Pancreas (tissue), 10 donors: ENCODE measurements at places on chromosomes 6 and 20. TPM values are rescaled to one million over a fixed set of nuclear protein-coding genes. Genes with fewer than 3 reads are reported as not detected.

NOX3 gene
- not detected for total RNA-seq

MUC21 gene
- total RNA-seq: not detected

- H3K27me3 ChIP-seq: no peaks in the 10 kb centered on the region
- no peak overlapping the region for H3K4me3 ChIP-seq
- no peaks in the 10 kb centered on the region for H3K36me3 ChIP-seq
- H3K27ac ChIP-seq: no peak overlapping the region
- H3K4me1 ChIP-seq: no peaks in the 10 kb centered on the region
- DNase-seq: no peak
Observed at GRCh38 chr6:5050009-5050408, 35.1 kb upstream of the PPP1R3G start.

GRCh38 chr6:165960695-165961094, 207.0 kb downstream of the TBXT start:
- DNase-seq: no peak
- H3K4me3 ChIP-seq: no peak overlapping the region
- H3K4me1 ChIP-seq: no peaks in the 10 kb centered on the region
- H3K36me3 ChIP-seq: no peaks in the 10 kb centered on the region

DNA sequence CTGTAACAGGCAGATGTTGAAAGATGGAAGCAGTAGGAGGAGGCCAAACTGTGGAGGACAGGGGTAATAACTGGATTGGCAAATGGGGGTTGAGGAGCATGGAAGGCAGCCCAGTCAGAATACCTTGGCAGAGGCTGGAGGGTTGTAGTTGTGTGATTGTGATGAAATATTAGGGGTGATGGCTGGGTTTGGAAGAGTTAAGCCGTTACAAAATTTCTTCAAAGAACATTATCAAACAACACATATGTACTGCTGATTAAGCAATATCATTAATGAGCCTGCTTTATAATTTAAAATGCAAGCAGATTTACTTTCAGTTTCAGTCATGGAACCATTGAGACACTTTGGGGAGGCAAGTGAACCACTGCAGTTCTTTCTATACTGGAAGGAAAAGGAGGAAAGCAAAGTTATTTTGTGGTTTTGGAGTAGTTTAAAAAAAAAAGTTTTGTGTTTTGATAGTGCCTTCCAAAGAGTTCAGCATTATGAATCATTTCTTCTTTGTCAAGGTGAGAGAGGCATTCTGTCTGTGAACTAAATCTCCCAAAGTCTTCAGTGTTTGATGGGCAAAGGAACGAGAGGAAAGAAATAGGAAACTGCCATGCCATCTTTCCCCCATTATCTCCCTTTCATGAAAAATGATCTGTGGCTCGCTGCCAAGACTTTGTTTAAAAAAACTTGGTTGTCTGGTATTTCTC, 20.7 kb downstream of the FOXO3 start:
- H3K27me3 ChIP-seq: no peaks in the 10 kb centered on the region
- H3K4me3 ChIP-seq: no peak overlapping the region
- no peak for DNase-seq
- no peak overlapping the region for H3K27ac ChIP-seq
- H3K4me1 ChIP-seq: peaks cover 56% of the 10 kb centered on the region
- H3K36me3 ChIP-seq: no peaks in the 10 kb centered on the region

DNA sequence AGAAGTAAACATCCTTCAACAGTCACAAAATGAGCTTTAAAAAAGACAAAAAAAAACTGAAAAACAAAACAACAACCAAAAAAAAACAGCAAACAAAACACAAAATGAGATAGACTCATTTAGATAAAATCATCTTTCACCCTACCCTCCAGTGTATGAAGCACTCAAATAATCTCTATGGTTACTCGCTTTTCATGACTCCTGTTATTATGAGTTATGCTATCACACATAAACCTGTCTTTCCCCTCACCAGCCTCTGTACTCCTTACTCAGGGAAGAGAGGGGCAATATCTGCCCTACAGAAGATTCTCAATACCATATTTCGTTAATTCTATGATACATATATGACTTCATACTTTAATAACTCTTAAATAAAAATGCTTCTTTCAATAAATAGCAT, 158.2 kb downstream of the TPBG start:
- H3K4me1 ChIP-seq: no peaks in the 10 kb centered on the region
- H3K27ac ChIP-seq: no peak overlapping the region
- DNase-seq: no peak
- H3K36me3 ChIP-seq: no peaks in the 10 kb centered on the region
- no peaks in the 10 kb centered on the region for H3K27me3 ChIP-seq

DNA sequence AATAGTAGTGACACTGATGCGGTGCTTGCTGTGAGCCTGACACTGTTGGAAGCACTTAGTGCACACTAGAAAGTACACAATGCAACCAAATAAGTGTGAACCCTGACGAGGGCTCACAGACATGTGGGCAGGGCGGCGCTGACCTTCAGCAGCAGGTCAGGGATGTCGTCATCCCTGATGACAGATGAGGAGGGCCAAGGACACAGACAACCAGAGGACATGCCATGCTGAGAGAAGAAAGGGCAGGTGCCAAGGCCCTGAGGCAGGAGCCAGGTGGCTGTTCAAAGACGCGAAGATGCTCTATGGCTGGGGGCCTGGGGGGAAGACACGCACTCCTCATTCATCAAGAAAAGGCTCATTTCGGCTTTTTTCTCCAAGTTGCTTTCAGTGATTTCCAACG, 176.4 kb upstream of the CST7 start:
- H3K4me1 ChIP-seq: no peaks in the 10 kb centered on the region
- H3K36me3 ChIP-seq: no peaks in the 10 kb centered on the region
- no peak overlapping the region for H3K4me3 ChIP-seq
- peak; percentile 2 for DNase-seq

DNA sequence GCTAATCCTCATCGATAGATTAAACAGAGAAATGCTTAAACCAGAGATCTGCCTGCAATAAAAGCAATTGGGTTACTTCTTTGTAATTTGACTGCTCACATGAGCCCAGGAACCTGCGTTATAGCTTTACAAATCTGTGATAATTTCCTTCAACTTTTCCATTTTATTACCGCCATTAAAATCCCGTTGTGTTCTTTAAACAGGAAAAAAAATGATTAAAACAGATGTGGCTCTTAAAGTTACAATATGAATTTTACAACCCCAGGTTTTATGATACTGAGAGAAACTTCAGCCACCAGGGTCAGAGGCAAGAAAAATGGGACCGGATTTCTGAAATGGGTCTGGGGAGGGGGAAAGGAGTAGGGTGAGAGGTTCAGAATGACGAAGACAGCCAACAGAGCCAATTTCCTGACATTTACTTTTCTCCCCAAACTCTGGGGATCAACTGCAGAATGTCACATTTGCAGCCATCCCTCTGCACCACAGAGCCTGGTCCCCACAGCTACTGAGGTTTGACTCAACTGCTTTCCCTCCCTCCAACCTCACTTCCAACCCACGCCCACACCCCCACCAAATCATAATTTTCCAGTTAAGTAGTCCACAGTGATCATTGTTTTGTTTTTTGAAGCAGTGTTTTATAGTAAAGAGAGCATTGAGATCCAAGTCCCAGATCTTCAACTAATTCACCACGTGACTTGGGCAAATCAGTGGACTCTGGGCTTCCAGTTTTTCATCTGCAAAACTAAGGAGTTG, 77.6 kb upstream of the EYA2 start:
- H3K27ac ChIP-seq: no peak overlapping the region
- no peak overlapping the region for H3K4me3 ChIP-seq
- no peaks in the 10 kb centered on the region for H3K36me3 ChIP-seq
- H3K27me3 ChIP-seq: peaks cover 4% of the 10 kb centered on the region

DNA sequence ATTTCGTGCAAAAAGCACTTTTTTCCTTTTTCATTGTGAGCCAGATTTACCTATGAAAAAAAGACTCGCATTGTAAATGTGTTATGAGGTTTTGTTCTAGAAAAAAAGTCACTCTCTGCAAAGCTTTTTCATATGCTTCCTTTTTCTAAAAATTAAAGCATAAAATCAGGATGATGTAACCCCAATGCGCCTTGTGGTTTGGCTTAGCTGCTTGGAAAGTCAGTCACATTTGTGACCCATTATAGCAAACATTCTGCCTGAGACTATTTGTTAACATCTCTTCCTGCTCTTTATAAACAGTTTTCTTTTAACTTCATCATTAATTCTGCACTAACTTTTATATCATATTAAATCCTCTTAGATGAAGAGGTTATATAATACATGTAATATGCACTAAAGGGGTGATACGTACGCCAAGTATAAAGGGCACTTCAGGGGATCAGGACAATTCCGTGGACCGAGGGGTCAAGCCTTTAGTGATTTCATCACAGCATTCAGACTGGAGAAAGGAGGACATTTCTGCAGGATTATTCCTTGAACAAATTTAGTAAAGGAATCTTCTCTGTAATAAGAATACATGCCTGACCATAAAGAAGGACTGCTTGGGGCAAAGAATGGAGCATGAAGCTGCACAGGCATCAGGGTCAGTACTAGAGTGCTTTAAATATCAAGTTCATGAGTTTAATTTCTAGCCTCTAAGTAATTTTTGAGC, 48.1 kb upstream of the SMLR1 start:
- H3K4me1 ChIP-seq: no peaks in the 10 kb centered on the region
- H3K27me3 ChIP-seq: no peaks in the 10 kb centered on the region
- no peak for DNase-seq
- H3K36me3 ChIP-seq: no peaks in the 10 kb centered on the region

GRCh38 chr20:17936286-17936760, 32.3 kb downstream of the SNX5 start:
- DNase-seq: no peak
- H3K27ac ChIP-seq: peak overlapping the region; percentile 18
- H3K4me1 ChIP-seq: peaks cover 10% of the 10 kb centered on the region
- H3K4me3 ChIP-seq: no peak overlapping the region
- H3K36me3 ChIP-seq: no peaks in the 10 kb centered on the region

- DNase-seq: no peak
- H3K27ac ChIP-seq: no peak overlapping the region
- no peaks in the 10 kb centered on the region for H3K4me1 ChIP-seq
- no peaks in the 10 kb centered on the region for H3K36me3 ChIP-seq
- no peak overlapping the region for H3K4me3 ChIP-seq
Observed at GRCh38 chr20:9255171-9255570, 186.3 kb downstream of the PLCB4 start.

DNA sequence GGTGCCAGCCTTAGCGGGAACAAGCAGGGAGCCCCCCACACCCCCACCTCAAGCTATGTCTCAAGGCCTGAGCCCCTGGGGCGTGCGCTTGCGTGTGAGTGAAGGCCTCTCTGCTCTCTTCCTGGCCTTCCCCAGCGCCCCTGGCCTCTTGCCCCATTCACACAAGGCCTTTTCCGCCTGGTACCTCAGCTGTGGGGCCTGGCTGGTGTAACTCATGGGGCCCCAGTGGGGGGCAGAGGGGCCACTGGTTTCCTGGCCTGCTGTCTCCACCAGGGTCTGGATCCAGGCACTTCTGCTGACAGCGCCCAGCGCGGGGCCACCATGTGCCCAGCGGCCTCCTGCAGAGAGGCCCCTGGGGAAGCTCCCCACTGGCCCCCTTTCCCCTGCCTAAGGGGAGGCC, 34.7 kb downstream of the GNAS-AS1 start:
- no peak overlapping the region for H3K4me3 ChIP-seq
- H3K27me3 ChIP-seq: no peaks in the 10 kb centered on the region

DNA sequence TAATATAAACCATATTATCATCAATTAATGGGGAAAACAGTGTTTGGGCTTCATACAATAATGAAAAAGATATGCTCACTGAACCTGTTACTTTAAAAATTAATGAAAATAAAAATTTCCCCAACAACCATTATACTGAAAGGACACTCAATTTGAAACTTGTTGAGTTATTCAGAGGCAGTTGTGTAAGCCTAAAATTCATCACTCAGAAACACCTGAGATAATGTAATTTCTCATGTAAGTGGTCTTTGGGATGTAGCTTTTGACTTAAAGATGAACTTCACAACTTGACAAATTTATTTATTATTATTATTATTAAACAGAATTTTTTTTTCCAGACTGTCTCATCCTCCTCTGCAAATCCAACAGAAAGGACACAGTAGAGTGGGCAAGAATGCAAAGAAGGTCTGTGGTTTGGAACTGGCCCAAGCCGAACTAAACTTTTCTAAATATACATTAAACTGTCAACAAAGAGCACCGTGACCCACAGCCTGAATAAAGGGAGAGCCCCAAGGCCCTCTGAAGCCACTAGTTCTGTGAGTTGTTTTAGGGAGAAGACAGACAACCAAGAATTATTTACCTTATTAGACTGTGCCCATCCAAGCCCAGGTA, 32.2 kb upstream of the HEY2 start:
- H3K27me3 ChIP-seq: no peaks in the 10 kb centered on the region
- no peaks in the 10 kb centered on the region for H3K36me3 ChIP-seq
- H3K4me1 ChIP-seq: no peaks in the 10 kb centered on the region
- no peak overlapping the region for H3K27ac ChIP-seq
- no peak for DNase-seq
- H3K4me3 ChIP-seq: no peak overlapping the region

DNA sequence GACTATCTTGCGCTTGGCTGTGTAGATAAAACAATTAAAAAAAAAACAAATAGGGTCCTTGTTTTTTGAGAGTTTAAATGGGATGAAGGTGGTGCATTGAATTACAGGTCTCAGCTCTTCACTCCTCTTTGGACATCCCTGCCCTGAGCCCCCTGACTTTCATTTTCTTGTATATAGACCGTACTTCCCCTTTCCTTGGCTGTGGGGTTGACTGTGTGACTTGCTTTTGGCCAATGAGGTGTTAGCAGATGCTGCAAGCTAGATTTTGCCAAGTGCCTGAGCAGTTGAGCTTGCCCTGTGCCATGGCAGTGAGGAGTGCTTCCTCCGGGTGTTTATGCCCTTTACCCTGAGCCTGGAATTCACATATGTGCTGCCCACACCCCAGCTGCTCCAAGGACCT, 386.1 kb upstream of the ZFP64 start:
- no peaks in the 10 kb centered on the region for H3K27me3 ChIP-seq
- H3K27ac ChIP-seq: no peak overlapping the region
- no peak overlapping the region for H3K4me3 ChIP-seq
- no peak for DNase-seq
- no peaks in the 10 kb centered on the region for H3K4me1 ChIP-seq

DNA sequence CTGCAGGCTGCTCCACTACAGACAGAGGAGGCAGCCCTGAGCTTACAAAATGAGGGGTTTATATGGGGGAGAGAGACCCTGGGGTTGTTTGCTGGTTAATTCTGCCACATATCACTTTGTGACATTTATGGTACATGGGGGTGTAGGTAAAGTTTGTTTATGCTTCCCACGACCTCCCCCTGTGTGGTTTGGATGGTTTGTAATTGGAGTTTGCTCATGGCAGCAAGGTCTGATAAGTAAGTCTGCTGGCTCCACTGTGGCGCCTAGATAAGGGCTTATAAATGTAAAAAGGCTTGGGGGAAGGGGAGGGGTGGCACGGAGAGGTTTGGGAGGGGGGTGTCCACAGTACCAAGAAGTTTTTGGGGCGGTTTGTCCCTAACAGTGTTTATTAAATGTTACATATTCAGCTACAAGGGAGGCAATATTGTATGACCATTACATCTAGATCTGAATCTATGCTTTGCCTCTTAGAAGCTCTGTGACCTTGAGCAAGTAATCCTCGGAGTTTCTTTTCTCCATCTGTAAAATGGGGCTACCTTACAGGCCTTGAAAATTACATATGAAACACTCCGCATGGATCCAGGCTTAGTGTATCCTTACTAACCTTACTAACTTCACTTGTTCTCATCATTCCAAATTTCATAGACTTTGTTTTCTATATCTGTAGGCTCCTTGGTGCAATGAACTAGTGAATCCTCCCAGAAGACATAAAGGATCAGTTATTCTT, 204.8 kb upstream of the NOX3 start:
- no peaks in the 10 kb centered on the region for H3K4me1 ChIP-seq
- H3K4me3 ChIP-seq: no peak overlapping the region
- H3K27me3 ChIP-seq: no peaks in the 10 kb centered on the region
- no peaks in the 10 kb centered on the region for H3K36me3 ChIP-seq
- no peak for DNase-seq
